ENCODE measurements at places on chromosomes 16 and 17. TPM values are rescaled to one million over a fixed set of nuclear protein-coding genes. Genes with fewer than 3 reads are reported as not detected.

Gene OTOA
- total RNA-seq, result 0.36 TPM

Gene AKAP1
- 12.0 TPM for total RNA-seq

Gene NEURL4
- 16.2 TPM for total RNA-seq

Gene TP53TG3
- not detected for total RNA-seq

Gene KRTAP9-8
- total RNA-seq, result not detected

Gene HOXB9
- not detected for total RNA-seq

Gene MON1B
- 24.7 TPM for total RNA-seq
